ENCODE measurements at places on chromosomes 1 and 21.

GRCh38 chr1:78096976-78097375, 51.2 kb downstream of the GIPC2 start:
- DNase-seq, result no peak

GRCh38 chr1:94305704-94306103, 68.3 kb upstream of the ARHGAP29 start:
- DNase-seq, result no peak

GRCh38 chr1:226304291-226304955, 4.5 kb downstream of the LIN9 start:
- DNase-seq, result no peak

DNA sequence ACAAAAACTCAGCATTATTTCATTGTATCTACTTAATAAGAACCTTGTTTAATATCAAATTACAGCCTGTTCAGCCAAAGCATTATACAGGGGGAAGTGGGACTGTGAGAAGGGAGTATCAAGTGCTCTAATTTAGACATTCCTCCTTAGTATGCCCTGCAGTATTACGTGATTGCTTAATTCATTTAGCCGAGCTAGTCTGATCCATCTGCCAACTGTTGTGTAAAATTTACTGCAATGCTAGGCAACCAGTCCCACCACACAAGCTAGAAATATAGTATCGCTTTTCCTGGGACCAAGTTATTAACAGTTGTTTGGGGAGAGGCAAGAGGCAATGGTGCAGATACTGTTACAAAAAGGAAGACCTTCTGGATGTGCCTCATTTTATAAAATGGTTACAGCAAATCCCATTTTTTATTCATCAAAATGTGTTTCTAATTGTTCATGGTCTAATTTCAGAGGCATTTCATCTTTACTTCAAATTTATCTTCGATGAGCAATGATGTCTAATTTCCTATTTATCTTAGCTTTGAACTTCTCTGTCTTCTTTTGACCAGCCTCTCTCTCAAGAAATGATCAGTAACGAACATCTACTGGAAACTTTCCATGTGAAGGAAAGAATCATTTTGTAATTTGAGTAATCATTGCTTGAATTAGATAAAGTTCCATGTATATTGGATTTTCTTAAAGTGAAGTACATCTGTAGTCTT, 283.3 kb downstream of the DUSP10 start:
- DNase-seq, result no peak

GRCh38 chr1:110765640-110766335, 91.0 kb upstream of the KCNA3 start:
- peak; percentile 43 for DNase-seq

- DNase-seq, result no peak
These were observed 287.7 kb downstream of the NEGR1 start for GRCh38 chr1:71994646-71995045.

DNA sequence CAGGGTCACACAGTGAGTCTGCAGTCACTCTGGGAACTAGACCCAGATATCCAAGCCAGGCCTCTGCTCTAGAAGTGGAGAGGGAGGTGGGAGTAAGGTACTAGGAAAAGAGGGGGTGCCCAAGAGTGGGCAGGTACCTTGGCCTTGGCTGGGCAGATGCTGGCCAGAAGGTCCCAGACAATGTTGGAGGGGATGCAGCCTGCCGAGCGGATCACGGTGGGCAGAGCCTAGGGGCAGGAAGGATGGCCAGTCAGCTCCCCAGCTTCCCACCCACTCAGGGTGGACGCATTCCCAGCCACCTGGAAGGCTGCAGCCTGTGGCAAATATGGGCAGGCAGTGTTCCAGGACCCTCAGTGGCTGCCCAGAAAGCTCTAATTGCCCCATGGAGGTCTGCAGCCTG, 23.3 kb downstream of the SPOCD1 start:
- no peak for DNase-seq

DNA sequence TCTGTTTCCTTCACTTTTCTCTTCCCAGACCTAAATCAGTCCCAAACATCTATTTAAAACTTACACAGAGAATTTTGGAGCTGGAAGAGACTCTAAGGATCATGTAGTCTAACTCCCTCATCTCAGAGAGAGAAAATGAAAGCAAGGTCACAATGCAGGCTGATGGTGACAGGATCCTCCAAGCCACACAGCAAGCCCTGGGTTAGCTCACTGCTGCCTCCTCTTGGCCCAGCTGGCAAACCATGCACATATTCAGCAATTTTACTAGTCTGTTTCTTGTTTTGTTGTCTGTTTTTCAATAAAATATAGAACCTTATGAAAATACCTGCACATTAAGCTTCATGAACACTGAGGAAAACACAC, 27.7 kb upstream of the LY9 start:
- DNase-seq, result no peak

DNA sequence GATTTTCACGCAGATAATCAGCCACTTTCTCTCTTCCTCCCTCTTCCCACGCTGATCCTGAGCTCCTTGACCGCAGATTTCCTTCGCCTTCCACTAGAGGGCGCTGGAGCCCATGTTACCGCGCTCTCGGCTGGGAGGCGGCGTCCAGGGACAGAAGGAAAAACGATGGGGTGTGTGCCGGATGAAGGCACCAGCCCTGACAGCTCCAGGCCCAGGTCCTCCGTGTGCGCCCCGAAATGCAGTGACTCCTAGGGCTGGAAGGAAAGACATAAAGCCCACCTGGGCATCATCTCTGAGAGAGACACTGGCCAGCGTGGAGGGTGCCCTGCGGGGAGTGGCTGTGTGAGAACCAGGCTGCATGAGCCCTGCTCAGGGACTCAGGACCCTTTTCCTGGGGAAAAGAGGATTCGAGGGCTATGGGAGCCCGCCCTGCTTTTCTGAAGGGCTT, 44.9 kb upstream of the CYP2J2 start:
- DNase-seq, result peak; percentile 67
